ENCODE measurements at places on chromosomes 7 and 10.

- DNase-seq = no peak
Observed at GRCh38 chr10:90966146-90966545, 45.3 kb upstream of the ANKRD1 start.

- DNase-seq = no peak
Observed at GRCh38 chr7:97373736-97374135, 256.2 kb downstream of the SDHAF3 start.

DNA sequence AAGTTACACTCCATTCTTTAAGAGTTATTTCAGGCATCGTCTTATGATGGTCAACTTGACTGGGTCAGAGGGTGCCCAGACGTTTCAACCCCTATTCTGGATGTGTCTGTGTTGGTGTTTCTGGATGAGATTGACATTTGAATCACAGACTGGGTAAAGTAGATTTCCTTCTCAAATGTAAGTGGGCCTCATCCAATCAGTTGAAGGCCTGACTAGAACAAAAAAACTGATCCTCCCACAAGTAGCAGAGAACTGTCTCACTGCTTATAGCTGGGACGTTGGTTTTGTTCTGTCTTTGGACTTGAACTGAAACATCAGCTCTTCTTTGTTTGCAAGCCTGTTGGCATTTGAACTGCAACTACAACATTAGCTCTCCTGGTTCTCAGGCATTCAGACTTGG lies 76.3 kb upstream of the LYZL1 start:
- DNase-seq = no peak

GRCh38 chr7:129168231-129169021 lies 20.0 kb upstream of the SMO start:
- DNase-seq = no peak

DNA sequence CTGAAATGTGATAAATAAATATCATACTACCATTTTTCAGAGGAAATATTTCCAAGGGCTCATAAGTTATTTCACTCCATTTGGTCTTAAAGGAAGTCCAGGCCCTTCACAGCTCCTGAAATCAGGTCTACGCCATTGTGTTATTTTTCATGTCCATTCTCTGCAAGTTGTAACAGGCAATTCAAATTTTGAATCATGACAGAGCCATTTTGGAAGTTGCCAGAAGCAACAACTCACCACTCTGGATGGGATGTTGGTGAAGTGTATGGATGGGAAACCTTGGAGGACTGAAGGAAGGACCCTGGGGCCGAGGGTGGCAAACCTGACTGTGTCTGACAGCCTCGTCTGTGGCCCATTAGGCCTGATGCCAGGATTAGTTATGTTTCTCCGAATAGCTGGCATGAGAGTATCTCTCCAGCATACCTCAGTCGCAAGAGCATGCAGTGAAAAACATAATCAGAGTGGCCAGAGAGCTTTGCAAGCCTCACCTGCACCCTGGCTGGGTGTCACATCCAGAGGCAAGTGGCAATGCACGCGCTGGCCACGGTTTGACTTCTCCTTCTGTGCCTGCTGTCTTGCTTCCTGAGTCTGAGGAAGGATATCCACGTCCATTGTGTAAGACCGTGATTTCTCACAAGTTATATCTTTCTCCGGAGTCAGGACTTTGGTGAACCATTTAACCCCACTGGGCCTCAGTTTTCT lies 87.1 kb downstream of the NRP1 start:
- no peak for DNase-seq

DNA sequence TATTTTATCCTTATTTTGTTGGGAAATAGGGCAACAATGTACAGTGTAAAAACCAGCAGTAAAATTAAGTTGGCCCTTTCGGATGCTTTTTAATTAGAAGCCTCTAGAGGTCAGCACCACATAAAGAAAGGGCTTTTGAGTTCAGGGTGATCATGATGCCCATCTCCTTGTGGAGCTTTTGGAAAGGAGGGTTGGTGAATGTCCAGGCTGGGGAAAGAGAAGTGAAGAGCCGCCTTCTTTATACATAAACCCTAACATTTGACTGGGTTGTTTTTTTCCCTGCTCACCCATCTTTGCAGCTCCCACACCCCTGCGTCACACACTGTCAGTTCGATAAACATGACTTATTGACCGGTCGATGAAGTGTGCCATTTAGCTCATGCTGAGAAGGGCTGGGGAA lies 29.8 kb downstream of the MTURN start:
- DNase-seq = no peak

DNA sequence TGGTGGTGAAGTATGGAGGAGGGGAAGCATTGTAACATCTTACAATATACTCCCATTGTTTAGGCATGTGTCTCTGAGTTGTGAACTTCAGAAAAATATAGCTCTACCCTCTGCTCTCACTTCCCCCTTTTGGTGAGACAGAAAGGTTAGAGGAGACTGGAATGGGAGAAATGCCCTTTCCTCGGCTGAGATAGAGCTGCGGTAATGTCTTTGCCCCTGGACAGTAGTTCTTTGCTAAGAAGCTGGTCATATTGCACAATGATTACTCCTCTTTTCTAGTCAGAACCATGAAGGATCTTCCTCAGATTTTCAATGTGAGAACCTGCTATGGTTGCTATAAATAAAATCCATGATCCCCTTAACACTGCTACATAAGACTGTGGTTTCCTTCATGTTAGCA lies 171.0 kb downstream of the SEM1 start:
- DNase-seq = no peak

DNA sequence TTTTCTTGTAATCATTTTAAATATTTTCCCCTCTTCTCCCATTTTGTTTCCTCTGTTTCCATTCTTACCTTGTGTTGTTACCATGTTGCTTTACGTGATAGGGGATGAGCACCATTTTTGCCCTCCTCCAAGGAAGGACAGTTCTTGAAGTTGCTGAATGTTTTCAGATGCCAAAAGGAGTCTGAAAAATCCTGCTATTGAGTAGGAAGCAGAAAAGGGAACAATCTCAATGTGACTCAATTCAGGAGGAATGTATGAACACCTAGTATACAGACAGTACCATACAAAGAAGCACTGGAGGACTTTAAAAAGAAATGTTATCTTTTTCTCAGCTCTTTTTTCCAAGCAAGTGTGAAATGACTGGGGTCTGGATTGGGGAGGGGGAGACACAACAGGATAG lies 5.1 kb upstream of the NAMPT start:
- no peak for DNase-seq

DNA sequence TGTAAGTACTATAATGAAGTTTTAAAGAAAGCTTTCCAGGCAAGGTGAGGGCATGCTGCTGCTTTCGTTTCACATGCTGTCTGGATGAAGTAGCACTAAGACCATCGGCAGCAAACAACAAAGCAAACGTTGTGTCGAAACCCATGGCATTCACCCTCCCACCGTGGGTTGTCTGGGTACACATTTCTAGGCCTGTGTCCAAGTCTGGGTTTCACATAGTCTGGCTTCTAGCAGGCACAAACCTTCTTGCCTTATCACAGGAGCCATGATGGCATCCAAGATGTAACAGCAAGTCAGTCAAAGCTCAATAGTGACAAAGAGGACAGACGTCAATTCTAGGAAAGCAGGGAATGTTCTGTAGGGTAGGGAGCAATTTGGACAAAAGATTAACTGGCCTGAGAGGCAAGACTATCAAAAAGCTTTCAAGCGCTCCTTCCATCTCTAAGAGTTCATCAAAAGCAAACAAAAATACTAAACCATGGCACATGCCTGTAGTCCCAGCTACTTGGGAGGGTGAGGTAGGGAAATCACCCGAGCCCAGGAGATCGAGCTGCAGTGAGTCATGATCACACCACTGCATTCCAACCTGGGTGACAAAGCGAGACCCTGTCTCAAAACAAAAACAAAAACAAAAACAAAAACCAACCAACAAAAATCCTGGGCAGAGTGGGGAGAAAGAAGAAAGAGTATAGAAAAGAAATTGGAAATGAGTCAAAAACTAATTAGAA lies 42.7 kb downstream of the PAXIP1 start:
- no peak for DNase-seq

DNA sequence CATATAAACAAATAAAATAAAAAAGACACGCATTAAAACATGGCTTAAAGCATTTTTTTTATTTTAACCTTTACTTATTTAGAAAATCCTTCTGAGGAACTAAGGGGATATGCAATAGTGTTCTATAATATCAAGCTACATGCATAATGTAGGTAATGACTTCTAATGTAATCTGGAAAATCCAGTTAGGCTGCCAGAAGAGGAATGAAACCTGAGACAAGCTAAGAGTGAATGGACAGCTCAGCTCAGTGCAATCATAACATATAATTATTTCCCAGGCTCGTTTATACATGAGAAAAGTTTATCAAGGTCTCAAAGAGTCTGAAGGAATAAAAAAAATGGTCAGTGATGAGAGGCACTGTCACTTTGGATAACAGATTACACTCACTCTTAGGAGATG lies 649.0 kb upstream of the PCDH15 start:
- no peak for DNase-seq

DNA sequence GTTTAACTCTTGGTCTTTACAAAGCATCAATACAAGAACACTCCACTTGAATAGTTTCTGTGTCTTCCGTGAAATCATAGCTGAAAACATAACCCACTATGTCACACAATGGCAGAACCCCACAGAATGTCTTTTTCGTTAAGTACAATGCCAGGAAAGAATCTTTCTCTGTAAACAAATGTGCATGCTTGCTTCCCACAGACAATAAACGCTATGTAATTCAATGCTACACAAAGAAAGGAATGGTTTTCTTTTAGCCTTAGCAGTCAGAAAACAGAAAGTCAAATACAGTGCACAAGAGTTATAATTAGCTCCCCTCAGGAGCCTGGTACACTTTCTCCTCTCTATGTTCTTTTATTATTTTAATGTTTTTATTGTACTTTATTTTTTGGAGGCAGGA lies 186.1 kb downstream of the SRPK2 start:
- no peak for DNase-seq

DNA sequence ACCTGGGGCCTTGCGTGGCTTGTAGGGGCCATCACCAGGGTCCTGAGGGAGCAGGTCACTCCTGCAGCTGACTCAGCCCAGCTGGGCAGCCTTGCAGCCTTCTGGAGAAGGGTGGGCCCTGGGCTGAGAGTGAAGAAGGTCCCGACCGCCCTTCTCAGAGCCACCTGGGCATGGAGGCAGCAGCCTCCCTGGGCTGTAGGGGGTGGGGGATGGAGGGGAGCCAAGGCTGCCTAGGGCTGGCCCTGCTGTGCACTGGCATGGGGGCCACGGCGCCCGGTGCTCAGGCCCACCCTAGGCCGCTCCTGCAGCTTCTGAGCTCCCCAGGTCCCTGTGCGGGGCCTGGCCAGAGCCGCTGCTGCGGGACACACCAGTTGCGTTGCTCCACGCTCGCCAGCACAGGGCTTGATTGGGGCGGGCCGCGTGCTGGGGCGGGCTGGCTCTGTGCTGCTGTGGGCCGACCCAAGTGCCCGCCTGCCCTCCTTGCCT lies 63.6 kb upstream of the NKX6-2 start:
- DNase-seq = no peak

GRCh38 chr7:157875230-157876179 lies 538.7 kb downstream of the DNAJB6 start:
- no peak for DNase-seq

DNA sequence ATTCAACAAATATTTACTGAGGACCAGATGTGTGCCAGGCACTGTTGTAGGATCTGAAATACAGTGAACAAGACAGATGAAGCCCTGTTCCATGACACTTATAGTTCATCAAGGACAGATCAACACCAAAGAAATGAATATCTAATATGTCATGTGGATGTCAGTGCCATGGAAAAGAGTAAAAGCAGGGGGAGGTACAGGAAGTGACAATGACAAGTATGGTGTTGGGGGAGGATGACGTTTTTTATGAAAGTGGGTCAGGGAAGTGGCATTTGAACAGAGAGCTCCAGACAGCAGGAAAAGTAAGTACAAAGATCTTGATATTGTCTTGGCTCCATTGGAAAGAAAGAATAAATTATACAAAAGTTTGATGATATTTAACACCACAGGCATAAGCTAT lies 7.0 kb upstream of the SFMBT2 start:
- no peak for DNase-seq

- DNase-seq = no peak
Observed at GRCh38 chr10:99425204-99425603, 5.2 kb downstream of the GOT1 start.

DNA sequence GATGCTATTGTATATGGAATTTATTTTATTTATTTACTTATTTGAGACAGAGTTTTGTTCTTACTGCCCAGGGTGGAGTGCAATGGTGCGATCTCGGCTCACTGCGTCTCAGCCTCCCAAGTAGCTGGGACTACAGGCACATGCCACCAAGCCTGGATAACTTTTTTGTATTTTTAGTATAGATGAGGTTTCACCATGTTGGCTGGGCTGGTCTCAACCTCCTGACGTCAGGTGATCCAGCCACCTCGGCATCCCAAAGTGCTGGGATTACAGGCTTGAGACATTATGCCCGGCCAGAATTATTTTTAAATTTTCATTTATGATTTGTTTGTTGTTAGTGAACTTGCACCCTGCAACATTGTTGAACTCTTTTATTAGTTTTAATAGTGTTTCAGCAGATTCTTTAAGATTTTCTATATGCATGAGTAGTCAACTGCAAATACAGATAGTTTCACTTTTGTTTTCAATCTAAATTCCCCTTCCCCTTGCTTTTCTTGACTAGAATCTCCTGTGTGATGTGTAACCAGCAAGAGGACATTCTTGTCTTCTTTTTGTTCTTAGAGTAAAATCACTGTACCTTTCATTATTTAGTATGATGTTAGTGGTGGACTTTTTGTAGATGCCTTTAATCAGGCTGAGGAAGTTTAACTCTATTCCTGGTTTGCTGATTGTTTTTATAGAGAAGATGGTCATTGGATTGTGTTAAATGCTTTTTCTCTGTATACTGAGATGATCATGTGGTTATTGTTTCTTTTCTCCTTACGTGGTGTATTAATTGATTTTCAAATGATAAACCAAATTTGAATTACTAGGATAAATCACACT lies 27.8 kb downstream of the ZNF33A start:
- peak; percentile 12 for DNase-seq

DNA sequence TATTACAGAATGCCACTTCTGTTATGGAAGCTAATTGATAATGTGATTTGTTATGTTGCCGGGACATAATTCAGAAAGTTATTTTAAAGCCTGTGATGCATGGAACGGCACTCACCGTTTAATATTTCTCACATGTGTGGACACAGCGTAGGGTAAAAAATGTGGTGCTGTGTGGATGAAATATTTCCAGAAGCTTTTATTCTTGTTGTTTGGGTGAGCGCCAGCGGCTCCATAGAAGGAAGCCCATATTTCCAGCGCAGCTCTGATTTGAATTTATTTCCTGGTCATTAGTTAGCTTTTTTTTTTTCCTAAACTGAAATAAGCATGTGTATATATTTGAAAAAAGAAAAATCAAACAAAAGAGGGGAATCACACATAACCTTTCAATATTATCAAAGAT lies 20.2 kb upstream of the NKX6-2 start:
- DNase-seq = no peak
